ENCODE measurements at places on chromosomes 16 and 17.

GRCh38 chr17:40366076-40366860 lies 1.7 kb upstream of the GJD3 start:
- no peak for DNase-seq

- DNase-seq, result no peak
Measured at GRCh38 chr17:33460781-33461450, 167.8 kb upstream of the ASIC2 start.

DNA sequence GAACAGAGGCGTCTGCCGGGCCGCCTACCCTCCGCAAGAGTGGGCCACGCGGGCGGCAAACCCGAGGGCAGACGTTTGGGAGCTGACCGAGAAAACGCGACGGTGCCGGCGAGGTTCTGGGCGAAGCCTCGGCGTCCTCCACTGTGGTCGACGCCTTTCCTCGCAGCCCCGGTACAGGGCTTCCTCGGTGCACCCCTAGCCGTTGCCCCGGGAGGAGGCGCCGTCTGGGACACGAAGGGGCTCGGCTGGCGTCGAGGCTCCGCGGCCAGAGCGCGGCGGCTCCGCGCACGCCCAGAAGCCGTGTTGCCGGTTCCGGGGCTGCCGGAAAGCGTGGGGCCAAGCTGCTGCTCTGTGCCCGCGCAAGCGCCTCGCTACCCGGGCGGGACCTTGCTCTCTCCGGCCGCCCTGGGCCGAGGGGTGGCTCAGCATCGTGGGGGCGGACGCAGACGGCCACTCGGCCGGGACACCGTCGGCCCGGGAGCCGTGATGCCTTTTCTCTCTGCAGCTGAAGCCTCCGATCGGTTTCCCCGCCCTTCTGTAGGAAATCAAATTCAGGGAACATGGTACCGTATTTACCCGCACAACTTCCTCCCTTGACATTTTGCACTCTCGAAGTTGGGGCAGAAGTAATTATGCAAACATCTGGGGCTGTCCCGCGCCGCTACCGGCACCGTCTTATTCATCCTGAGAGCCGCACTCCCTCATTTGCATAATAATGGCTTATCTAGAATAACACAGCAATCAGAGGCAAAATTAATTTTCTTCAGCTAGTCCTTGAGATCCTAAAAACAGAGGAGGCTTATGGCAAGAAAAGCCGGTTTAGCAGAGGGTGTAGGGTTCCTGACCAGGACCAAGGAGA lies 7.3 kb upstream of the CBX8 start:
- DNase-seq, result peak; percentile 50

- DNase-seq, result no peak
Measured at GRCh38 chr16:5895137-5895536, 797.5 kb upstream of the EEF2KMT start.

GRCh38 chr16:80573700-80574120 lies 32.9 kb downstream of the DYNLRB2 start:
- DNase-seq, result no peak

DNA sequence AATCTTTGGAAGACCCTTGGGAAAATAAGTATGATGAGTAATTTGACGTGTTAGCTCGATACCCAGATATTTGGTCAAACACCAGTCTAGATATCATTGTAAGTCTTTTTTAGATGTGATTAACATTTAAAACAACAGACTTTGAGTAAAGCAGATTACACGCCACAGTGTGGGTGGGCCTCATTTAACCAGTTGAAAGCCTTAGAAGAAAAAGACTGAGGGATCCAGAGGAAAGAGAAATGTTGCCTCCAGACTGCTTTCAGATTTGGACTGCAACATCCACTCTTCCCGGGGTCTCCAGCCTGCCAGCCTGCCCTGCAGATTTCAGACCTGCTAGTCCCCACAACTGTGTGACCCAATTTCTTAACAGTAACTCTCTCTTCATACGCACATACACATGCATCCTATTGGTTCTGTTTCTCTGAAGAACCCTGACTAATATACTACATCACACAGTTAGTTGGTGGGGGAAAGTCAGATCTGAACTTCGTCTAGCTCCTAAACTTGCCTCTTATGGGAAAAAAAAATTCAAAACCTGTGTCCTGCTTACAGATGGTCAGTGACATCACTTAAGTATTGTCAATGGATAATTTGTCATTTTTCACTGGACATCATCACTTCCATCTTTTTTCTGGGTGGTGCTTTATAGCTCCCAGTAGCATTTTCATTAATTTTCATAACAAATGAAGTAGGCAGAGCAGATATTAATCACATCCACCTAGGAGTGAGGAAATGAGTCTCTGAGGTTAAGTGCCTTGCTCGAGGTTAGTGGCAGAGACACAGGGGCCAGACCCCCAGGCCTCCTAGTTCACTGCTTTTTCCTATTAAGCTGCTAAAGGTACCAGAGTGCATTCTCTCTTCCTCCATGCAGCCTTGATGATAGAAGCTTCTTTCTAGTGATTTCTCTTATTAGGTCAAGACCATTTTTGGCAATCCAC lies 107.7 kb upstream of the TOB1 start:
- no peak for DNase-seq

DNA sequence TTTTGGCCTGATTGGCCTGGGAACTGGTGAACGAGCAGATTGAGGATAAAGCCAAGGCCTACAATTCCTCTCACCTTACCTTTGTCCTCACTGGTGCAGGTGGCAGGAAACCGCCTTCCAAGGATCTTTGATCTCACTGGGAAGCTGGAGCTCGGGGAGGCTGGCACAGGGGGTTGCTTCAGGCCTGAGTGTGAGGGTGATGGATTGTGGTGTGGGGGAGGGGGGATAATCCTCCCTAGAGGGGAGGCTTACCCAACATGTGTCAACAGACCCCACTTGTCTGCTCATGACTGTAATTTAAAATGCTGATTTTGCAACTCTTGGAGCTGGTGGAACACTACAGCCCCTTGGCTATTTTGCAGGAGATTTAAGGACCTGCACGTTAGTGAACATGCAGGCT lies 4.5 kb upstream of the RMI2 start:
- DNase-seq, result no peak

DNA sequence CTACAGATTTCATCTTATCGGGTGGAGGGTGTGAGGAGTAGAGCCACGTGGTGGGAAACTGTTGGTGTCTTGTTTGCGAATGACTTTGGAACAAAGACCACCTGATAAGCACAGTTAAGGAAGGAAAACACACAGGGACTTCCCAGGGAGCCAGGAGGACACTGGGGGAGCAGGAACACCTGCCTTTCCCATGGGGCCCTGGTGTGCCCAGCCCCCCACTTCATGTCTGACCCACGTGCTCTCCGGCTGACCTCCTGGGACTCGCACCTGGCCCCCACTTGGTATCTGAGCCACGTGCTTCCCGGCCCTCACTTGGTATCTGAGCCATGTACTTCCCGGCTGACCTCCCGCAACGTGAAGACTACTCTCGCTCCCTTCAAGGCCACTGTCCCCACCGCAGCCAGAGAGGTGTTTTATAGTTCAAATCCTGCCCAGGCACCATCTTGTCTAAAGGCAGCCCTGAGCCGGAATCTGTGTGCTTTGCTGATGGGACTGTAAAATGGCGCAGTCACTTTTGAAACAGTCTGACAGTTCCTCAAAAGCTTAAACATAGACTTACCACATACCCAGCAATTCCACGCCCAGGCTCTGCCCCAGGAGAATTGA lies 5.4 kb upstream of the CSNK1D start:
- DNase-seq, result no peak

DNA sequence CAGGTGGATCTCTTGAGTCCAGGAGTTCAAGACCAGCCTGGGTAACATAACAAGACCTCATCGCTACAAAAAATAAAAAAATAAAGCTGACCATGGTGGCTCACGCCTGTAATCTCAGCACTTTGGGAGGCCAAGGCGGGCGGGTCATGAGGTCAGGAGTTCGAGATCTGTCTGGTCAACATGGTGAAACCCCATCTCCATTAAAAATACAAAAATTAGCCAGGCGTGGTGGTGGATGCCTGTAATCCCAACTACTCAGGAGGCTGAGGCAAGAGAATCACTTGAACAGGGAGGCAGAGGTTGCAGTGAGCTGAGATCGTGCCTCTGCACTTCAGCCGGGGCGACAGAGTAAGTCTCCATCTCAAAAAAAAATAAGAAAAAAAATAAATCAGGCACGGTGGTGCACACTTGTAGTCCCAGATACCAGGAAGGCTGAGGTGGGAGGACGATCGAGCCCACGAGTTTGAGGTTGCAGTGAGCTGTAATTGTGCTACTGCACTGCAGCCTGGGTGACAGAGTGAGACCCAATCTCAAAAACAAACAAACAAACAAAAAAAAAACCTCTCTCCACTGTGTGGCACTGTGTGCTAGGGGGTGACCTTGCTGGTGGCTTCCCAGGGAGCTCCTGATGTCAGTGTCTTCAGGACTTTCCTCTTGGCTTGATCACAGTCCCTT lies 19.8 kb upstream of the MAPK3 start:
- no peak for DNase-seq

DNA sequence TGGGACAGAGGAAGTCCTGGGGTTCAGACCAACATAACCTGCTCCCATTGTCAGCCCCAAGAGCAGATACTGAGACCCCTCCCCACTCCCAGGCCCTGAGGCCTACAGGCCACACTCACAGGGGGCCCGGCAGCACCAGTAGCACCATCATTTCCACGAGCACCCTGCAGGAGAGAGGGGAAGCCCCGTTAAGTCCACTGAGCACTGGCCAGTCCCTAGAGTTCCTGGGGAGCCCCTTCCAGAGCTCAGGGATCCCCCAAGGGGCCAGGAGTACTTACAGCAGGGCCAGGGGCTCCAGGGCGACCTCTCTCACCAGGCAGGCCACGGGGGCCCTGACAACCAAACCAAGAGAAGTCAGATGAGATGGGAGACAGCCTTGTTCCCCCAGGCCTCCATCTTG lies 5.4 kb downstream of the COL1A1 start:
- DNase-seq, result no peak

DNA sequence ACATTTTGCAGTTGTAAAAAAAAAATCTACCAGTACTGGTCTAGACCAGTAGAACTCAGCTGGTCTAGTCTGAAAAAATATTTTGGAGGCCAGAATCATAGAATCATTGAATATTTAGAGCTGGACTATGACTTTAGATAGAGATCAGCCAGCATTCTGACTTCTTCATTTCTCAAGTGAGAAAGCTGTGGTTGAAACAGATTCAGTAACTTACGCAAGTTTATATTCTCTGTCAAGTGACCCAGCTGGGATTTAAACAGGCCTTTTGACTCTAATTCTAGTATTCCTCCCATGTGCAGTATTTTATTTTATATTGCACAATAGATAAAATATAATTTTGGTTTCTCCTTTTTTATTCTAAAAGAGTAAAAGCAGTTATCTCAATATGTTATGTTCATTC lies 4.9 kb downstream of the TNRC6A start:
- no peak for DNase-seq

- no peak for DNase-seq
Measured at GRCh38 chr16:20870122-20870820, 29.9 kb downstream of the DCUN1D3 start.

- no peak for DNase-seq
Measured at GRCh38 chr16:2359919-2360318, 19.4 kb upstream of the ABCA3 start.

- DNase-seq, result no peak
Measured at GRCh38 chr16:58655215-58655596, 25.6 kb upstream of the CNOT1 start.

DNA sequence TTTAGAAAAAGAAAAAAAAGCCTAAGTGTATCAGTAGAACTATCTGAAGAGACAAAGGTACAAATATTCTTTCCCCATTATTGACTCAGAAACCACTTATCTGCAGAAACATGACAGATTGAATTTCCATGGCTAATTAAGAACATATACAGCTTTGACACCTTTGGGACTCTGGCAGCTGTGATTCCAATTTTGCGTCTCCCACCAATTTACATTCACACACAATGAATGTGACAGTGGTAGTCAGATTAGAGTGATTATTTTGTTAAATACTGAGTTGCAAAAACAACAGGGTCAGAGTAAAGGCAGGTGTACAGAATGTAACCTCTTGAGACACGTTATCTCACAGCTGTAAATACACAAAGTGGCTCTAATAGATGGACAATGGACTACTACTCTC lies 5.3 kb upstream of the PPM1D start:
- DNase-seq, result no peak

- no peak for DNase-seq
Measured at GRCh38 chr17:58525239-58525638, 10.8 kb upstream of the MTMR4 start.

GRCh38 chr16:3819746-3820724 lies 60.5 kb downstream of the CREBBP start:
- DNase-seq, result no peak
